ENCODE measurements at places on chromosomes 7 and 10.

- no peak for DNase-seq
Measured at GRCh38 chr10:74652664-74653063, 173.7 kb upstream of the KAT6B start.

GRCh38 chr10:64209561-64209960 lies 688.4 kb downstream of the REEP3 start:
- DNase-seq: no peak

- no peak for DNase-seq
Measured at GRCh38 chr10:61662794-61663259, at the start of gene CABCOCO1. Gene CABCOCO1 (plus strand): TSS chr10:61662929. CDS start chr10:61662973, 44 bp downstream.

- DNase-seq: peak; percentile 6
Measured at GRCh38 chr10:15167411-15168290, 842 bp downstream of the NMT2 start.

- no peak for DNase-seq
Measured at GRCh38 chr7:157660971-157661610, 324.3 kb downstream of the DNAJB6 start.

DNA sequence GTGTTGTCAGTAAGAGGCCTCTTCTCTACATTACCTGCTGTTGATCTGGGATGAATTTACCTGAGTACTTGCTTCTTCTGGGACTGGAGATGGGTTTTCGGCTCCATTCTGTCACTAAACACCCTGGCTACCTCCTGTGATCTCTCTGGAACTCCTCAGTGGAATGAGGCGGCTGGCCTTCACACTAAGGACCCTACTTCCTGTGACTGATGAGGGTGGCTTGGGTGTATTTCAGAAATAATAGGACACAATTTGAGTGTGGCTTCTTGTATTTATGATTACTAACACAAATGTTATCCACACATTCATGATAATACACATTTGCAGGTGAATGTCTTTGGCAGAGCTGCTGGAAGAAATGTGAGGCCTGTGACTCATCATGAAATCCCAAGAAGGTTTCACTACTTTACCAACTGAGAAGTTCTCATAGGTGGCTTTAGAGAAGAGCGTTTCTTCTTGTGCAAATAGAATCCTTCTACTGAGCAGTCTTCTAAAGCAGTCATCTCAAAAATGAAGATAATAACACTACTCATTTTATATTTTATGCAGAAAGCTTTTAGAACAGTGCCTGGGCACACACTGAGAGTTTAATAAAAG lies 21.3 kb upstream of the EVX1 start:
- no peak for DNase-seq

- no peak for DNase-seq
Measured at GRCh38 chr7:140053812-140054539, 8.8 kb downstream of the PARP12 start.

DNA sequence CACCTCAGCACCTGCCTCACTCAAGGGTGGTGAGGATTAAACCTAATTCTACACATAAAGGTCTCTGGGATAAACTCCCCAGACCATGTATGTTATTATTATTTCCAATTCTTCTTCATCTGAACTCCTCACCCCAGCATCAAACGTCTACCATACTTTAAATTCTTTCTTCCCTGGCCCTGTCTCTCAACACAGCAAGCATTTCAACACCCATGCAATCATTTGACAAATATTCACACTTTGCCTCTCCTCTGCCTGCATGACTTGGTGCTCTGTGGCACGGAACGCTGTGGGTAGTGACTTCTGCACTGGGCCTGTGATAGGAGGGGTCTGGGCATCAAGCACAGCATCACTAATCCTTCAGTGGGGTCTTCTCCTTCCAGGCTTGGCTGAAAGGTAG lies 490.8 kb downstream of the TNS3 start:
- no peak for DNase-seq

GRCh38 chr7:15567036-15567435 lies 5.2 kb upstream of the AGMO start:
- no peak for DNase-seq

- DNase-seq: no peak
Measured at GRCh38 chr10:108582387-108582786, 1340.9 kb downstream of the XPNPEP1 start.

DNA sequence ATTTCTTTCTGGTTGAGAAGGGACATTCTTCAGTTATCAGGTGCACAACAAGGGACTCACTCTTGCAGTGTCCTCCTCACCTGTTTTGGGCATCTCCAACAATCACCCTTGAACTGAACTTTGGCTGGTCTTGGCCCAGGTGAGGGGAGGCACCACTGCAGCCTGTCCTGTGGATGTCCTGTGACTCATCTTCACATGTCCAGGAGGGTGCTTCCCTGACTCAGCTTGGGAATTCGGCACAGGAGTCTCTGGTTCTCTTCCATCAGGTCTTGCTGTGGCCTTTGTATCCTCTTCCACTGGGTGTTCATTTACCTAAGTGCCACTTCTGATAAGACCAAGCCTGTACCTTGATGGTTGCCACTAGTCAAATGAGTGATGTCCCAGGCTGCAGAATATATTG lies 196.7 kb upstream of the MKI67 start:
- DNase-seq: no peak

- DNase-seq: no peak
Measured at GRCh38 chr7:86158111-86158510, 485.6 kb upstream of the GRM3 start.

DNA sequence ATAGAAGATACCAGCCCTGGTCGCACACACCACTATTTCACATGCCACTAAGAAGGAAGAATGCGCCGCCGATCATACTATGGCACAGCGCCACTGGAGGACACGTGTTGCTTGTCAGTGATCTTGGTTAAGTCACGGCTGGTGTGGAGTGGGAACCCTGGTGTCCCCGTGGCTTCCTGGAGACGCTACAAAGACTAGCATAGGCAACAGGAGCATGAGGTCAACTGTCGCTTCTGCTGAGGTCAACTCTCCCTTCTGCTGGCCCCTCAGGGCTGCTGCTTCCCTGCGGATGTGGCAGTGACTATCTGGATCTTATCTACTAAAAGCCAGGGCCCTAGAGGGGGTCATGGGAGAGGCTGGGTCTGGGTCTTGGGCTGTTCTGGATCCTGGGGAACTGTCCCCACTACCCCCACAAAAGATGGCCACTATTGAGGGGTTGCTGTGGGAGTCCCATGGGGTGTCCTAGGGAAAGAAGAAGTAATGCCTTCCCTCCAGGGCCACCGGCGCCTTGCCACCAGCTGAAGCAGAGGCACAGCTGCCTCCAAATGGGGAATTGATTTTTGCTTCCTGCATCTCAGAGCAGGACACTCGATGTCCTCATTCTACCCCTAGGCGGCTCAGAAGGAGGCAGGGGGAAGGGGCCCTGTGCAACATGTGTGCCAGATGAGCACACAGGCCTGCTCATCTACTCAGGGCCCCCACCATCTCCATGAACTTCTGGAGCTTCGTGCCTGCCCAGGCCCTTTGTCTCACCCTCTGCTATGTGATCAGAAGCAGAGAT lies 76.6 kb upstream of the PPIF start:
- peak; percentile 86 for DNase-seq

- DNase-seq: no peak
Measured at GRCh38 chr7:9900339-9900738, 1073.3 kb upstream of the PHF14 start.

DNA sequence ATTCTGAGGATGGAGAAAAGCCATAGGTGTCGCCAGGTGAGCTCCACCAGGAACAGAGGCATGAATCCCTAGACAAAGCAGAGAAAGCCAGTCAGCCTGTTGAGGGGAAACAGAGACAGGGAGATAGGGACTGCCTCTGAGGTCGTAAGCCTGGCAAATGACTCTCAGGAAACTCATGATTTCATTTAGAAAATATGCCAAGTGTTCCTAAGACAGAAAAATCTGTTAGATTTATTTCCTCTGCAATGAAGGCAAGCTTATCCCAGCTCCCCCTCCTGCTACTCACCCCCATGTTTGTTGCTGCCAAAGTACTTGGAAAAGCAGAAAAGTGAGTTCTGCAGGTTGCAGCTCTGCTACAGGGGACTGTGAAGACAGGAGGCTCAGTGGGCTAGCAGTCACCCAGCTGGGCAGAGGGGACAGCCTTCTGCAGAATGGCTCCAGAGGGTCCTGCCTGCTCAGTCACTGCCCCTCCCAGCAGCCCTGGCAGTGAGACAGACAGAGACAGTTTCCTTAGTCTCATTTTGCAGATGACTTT lies 184.3 kb downstream of the ADRA2A start:
- DNase-seq: no peak

GRCh38 chr7:102918845-102919244 lies 6.0 kb downstream of the LRRC17 start:
- no peak for DNase-seq

GRCh38 chr10:80917636-80918035 lies 379.9 kb downstream of the SH2D4B start:
- no peak for DNase-seq

- DNase-seq: no peak
Measured at GRCh38 chr7:45670227-45670626, 96.1 kb downstream of the ADCY1 start.

- no peak for DNase-seq
Measured at GRCh38 chr10:31319602-31320549, 860 bp downstream of the ZEB1 start.

DNA sequence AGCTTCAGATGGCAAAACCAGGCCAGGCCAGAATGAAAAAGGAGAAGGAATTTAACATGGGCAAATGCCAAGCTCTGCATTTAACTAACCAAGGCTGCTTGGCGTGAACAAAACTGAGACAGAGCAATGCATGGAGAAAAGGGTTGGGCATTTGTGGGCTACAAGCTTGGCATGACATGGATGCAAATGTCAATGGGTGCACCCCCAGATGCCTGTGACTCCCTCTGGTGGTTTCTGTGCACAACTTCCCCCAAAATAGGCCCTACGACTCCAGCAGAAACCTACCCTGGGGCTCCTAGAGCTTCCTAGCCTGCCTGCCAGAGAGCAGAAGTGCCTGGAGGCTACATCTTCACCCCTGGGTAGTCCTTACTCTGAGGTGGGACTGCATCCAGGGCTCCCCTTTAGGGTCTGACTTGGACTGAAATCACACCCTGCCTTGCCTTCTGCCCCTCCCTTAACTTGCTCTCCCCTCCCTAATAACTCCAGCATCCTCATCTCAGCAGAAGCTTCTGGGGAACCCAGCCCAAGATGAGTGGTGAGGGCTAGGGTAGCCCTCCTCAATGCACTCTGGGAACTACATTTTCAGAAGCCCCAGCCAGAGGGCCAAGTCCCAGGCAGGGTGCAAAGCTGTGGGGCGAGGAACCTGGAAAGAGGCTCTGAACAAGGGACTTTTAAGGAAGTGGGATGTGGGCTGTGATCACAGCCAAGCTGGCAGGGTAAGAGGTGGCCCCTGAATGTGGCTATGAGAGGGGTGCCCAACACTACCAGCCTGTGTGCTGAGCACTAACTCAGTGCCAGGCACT lies 11.3 kb downstream of the GPRIN2 start:
- DNase-seq: peak; percentile 58
